ENCODE measurements at places on chromosomes 6 and 20. TPM values are rescaled to one million over a fixed set of nuclear protein-coding genes. Genes with fewer than 3 reads are reported as not detected.
A peak's percentile ranks its signal among the peaks of the same experiment; 100 is the strongest.

DNA sequence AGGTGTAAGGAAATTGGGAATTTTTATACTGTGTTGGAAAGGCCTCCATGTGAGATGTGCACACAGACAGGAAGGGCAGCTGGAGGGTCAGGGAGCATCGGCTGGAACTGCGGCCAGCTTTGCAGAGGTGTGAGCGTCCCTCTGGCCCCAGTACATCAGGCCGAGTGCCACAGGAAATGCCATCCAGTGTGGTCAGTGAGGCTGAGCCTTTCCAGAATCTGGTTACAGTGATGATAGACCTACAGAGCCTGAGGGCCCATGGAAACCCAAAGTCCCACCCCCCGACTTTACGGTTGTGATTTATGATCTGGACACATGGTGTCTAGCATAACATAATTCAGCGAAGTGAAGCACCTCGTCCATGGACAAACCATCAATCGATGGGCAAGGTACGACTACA is 137.3 kb upstream of the PDE10A start:
- no peak overlapping the region for H3K4me3 ChIP-seq
- no peak for DNase-seq
- no peak overlapping the region for H3K27ac ChIP-seq
- no peaks in the 10 kb centered on the region for H3K4me1 ChIP-seq
- H3K36me3 ChIP-seq, result no peaks in the 10 kb centered on the region

DNA sequence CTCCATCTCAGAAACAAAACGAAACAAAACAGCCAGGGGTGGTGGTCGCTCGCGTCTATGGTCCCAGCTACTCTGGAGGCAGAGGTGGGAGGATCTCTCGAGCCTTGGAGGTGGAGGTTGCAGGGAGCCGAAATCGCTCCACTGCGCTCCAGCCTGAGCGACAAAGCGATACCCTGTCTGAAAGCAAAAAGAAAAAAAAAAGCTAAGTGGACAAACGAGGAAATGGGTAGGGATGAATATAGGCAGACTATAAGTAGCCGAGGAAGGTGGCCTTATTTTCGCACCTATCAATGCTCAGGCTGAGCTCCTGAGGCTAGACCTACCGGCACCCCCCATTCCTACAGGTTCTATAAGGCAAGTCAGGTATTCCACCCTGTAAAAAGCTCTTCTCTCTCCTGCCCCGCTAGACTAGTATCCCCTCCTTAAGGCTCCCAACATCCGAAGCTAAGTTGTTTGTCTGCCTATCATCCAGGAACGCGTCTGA is 650 bp upstream of the CASP8AP2 start:
- peaks cover 9% of the 10 kb centered on the region for H3K4me1 ChIP-seq
- peak overlapping the region; percentile 40 for H3K27ac ChIP-seq
- no peaks in the 10 kb centered on the region for H3K27me3 ChIP-seq
- peaks cover 35% of the 10 kb centered on the region for H3K36me3 ChIP-seq

DNA sequence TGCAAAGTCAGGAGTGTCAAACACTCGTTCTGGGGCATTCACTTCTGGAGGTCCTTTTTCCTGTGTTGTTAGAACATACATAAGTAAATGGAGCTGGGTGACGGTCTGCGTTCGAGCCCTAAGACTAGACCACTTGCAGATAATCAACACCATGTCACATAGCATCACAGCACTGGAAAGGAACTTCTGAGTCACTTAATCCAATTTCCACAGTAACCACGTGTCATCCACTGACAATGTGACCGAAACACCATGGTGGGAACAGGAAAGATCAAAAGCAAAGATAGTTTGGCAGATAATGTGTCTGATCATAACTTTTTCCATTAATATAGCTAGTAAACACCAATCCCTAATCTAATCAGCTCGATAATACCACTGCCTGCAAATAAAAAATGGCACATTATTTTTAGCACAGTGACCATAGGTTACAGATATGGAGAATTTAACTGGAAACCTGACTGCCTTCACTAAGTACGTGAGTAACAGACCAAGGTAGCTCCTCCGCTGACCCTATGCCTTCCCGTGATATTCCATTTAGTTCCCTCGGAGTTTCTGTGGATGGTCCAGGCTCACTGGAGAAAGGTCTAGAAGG is 34.8 kb downstream of the WRNIP1 start:
- H3K27ac ChIP-seq, result no peak overlapping the region
- H3K36me3 ChIP-seq, result peaks cover 14% of the 10 kb centered on the region
- no peaks in the 10 kb centered on the region for H3K27me3 ChIP-seq
- 0 out of 2 replicates have a peak, but pooled peaks cover 3% of the 10 kb centered on the region for H3K4me1 ChIP-seq

GRCh38 chr6:151877458-151877857 is 70.0 kb downstream of the ESR1 start:
- H3K27ac ChIP-seq, result no peak overlapping the region
- no peaks in the 10 kb centered on the region for H3K4me1 ChIP-seq
- no peak overlapping the region for H3K4me3 ChIP-seq

Gene BANF2
- total RNA-seq, result not detected

- DNase-seq, result no peak
- no peak overlapping the region for H3K27ac ChIP-seq
- H3K4me1 ChIP-seq, result no peaks in the 10 kb centered on the region
- H3K36me3 ChIP-seq, result no peaks in the 10 kb centered on the region
Observed at GRCh38 chr6:156068881-156069280, 613.2 kb upstream of the NOX3 start.

- H3K4me1 ChIP-seq, result no peaks in the 10 kb centered on the region
- H3K4me3 ChIP-seq, result no peak overlapping the region
- peaks cover 55% of the 10 kb centered on the region for H3K36me3 ChIP-seq
Observed at GRCh38 chr20:3874194-3874844, 14.9 kb upstream of the PANK2 start.

- H3K27ac ChIP-seq, result no peak overlapping the region
Observed at GRCh38 chr6:150635906-150636514, 36.3 kb downstream of the PLEKHG1 start.

Gene FAM217A
- not detected for total RNA-seq

Gene GLP1R
- total RNA-seq, result not detected

DNA sequence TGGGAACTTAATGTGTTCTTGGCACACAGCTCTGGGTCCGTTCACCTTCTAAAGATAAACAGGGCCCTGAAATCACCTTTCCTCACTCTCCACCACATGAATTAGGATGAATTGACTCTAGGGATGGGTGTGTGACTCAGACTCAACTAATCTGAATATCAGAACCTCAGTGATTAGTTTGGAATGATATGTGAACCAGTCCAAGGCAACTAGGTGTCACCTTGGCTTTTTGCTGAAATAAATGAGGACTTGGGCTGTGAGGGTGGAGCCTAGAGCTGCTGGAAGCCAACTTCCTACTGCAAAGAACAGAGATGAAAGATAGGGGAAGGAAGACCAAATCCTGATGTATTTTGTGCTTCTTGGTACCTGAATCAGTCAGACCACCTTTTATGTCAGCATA is 132.0 kb upstream of the RNF24 start:
- no peak for DNase-seq
- no peak overlapping the region for H3K4me3 ChIP-seq
- peaks cover 6% of the 10 kb centered on the region for H3K36me3 ChIP-seq
- H3K27ac ChIP-seq, result no peak overlapping the region
- peaks cover 14% of the 10 kb centered on the region for H3K4me1 ChIP-seq

DNA sequence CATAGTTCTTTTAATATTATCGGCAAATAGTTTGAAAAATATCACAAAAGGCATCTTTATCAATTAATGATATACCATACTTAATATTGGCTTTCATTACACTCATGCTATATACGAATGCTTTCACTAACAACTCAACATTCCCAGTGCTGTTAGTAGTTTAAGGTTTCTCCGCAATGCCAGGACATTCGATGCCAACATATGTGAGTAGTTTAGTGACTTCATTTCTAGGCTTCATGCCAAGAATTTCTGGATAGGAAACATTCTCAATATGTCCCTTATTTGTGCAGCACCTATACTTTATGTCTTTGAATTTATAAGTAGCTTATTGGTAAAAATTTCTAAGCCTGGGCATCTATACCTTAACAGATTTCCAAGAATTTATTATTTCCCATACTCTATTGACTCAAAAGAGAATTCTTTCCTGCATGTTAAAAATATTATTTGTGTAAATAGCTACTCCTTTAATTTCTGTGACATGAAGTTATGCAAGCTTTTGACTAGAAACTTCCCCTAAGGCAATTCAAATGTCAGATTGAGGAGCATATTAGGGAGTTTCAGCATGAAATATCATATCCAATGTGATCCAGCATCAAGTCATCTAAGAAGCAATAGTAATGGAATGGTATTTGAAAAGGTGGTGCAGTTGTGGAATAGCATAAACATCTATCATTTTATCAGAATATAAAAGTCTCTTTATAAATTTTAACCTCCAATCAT is 236.0 kb upstream of the STXBP5 start:
- H3K36me3 ChIP-seq, result no peaks in the 10 kb centered on the region
- H3K27ac ChIP-seq, result no peak overlapping the region
- DNase-seq, result no peak

Gene RCAN2
- 19.6 TPM for total RNA-seq

Gene CAPN11
- total RNA-seq, result not detected

- peaks cover 21% of the 10 kb centered on the region for H3K36me3 ChIP-seq
- H3K27ac ChIP-seq, result peak overlapping the region; percentile 96
- peaks cover 99% of the 10 kb centered on the region for H3K4me1 ChIP-seq
- no peak for DNase-seq
Observed at GRCh38 chr20:47353239-47353691, 3.2 kb downstream of the ZMYND8 start.

GRCh38 chr6:90333928-90334327 is 37.3 kb upstream of the BACH2 start:
- no peaks in the 10 kb centered on the region for H3K36me3 ChIP-seq
- no peak for DNase-seq
- H3K4me1 ChIP-seq, result no peaks in the 10 kb centered on the region
- H3K4me3 ChIP-seq, result no peak overlapping the region
- no peaks in the 10 kb centered on the region for H3K27me3 ChIP-seq

Gene NNAT
- not detected for total RNA-seq

GRCh38 chr20:22732751-22733150 is 148.4 kb upstream of the FOXA2 start:
- H3K4me3 ChIP-seq, result no peak overlapping the region
- H3K27me3 ChIP-seq, result no peaks in the 10 kb centered on the region
- no peaks in the 10 kb centered on the region for H3K36me3 ChIP-seq
- DNase-seq, result no peak
- H3K4me1 ChIP-seq, result no peaks in the 10 kb centered on the region

Gene KIFC1
- 120 TPM for total RNA-seq

- peaks cover 27% of the 10 kb centered on the region for H3K4me1 ChIP-seq
- peak; percentile 55 for DNase-seq
- peak overlapping the region; percentile 30 for H3K27ac ChIP-seq
- no peak overlapping the region for H3K4me3 ChIP-seq
Observed at GRCh38 chr6:10759884-10760329, 12.3 kb downstream of the TMEM14B start.

GRCh38 chr6:30981942-30982772 is 1.4 kb upstream of the MUC21 start:
- H3K4me1 ChIP-seq, result 0 out of 2 replicates have a peak, but pooled peaks cover 5% of the 10 kb centered on the region
- no peaks in the 10 kb centered on the region for H3K36me3 ChIP-seq
- H3K27ac ChIP-seq, result no peak overlapping the region
- no peak overlapping the region for H3K4me3 ChIP-seq
- no peak for DNase-seq

Gene PNPLA1
- not detected for total RNA-seq

- no peaks in the 10 kb centered on the region for H3K4me1 ChIP-seq
- H3K27ac ChIP-seq, result no peak overlapping the region
- no peak for DNase-seq
- H3K36me3 ChIP-seq, result no peaks in the 10 kb centered on the region
- H3K27me3 ChIP-seq, result no peaks in the 10 kb centered on the region
- H3K4me3 ChIP-seq, result no peak overlapping the region
Observed at GRCh38 chr6:5270093-5270680, 8.9 kb downstream of the FARS2 start.

Gene ULBP2
- total RNA-seq, result 12.2 TPM

GRCh38 chr6:42769836-42770235 is 12.0 kb upstream of the BICRAL start:
- no peak overlapping the region for H3K4me3 ChIP-seq
- H3K27me3 ChIP-seq, result no peaks in the 10 kb centered on the region
- no peak overlapping the region for H3K27ac ChIP-seq
- no peak for DNase-seq
- no peaks in the 10 kb centered on the region for H3K36me3 ChIP-seq

- H3K4me1 ChIP-seq, result peaks cover 5% of the 10 kb centered on the region
- peak; percentile 69 for DNase-seq
- H3K4me3 ChIP-seq, result no peak overlapping the region
- H3K27me3 ChIP-seq, result peaks cover 43% of the 10 kb centered on the region
Observed at GRCh38 chr20:1965520-1966351, 28.1 kb downstream of the PDYN start.

All from SJSA1 (cell line).